Renal cortex interstitium (tissue), 15 donors: ENCODE measurements at places on chromosomes 1 and 21.

DNA sequence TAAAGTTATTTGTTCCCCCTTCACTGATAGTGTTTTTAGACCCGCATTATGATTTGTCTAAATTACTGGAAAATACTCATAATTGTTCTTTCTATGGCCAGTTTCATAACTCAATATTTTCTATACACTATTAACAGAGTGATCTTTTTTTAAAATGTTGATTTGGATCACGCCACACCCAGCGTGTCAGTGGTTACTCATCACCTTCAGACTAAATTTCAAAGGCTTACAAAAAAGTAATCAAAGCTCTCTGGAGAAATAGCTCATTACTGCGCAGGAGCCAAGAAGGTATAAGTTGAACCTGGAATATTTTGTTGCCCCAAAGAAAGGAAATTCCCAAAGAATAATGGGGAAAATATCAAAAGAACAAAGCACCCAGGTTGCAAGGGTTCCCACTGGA, 104.9 kb downstream of the EVI5 start:
- no peak for DNase-seq

DNA sequence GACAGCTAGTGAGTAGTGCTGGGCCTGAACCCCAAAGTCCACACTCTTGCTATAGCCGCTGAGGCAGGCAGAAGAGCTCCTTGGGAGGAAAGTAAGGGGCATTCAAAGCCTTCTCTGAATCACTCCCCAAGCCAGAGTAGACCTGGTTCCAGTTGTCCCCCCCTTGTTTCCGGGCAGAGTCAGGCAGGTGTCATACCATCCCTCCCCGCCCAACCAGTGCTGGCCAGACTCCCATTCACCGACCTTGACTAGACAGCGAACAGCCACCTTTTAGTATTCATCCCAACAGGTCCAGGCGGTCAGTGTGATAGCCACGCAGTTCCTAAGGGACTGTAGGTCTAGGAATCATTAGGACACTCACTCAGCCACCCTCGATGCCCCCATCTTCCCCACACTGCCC, 11.8 kb downstream of the CHRNB2 start:
- DNase-seq = no peak

DNA sequence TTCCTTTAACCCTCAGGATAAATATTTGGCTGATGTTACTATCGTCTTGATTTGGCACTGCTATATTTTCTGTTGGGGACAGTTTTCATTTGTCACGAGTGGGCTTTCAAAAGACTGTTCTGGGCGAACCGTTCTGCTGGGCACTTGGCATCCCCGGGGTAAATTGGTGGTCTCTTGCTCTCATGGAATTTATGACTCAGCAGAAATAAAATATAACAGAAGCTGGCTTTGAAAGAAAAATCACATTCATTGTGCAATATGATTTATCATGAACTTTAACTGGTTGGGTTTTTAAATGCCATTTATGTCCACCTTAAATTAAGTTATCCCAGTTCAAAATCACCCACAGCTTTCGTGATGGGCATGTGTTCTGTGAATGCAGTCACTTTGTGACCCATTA, 147.3 kb downstream of the KAZN start:
- DNase-seq = no peak

DNA sequence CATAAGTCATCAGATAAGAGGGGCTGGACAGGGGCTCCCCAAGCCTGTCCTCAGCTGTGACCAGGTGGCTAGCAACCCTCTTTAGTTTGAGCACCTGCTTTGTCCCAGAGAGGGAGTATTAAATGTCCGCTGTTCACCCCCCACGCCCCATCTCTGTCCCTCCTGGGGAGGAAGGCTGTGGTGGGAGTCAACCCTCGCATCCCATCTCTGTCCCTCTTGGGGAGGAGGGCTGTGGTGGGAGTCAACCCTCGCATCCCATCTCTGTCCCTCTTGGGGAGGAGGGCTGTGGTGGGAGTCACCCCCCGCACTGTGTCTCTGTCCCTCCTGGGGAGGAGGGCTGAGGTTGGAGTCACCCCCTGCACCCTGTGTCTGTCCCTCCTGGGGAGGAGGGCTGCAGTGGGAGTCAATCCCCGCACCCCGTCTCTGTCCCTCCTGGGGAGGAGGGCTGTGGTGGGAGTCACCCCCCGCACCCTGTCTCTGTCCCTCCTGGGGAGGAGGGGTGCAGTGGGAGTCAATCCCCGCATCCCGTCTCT, 72.6 kb upstream of the ABCG1 start:
- DNase-seq = no peak

GRCh38 chr1:159077120-159077961, 775 bp upstream of the AIM2 start:
- DNase-seq = no peak

GRCh38 chr1:11157867-11158266, 31.3 kb upstream of the ANGPTL7 start:
- DNase-seq = no peak

- peak; percentile 44 for DNase-seq
Observed at GRCh38 chr1:117534995-117535467, 70.8 kb upstream of the TENT5C start.

GRCh38 chr1:183472488-183473216, at the start of gene SMG7:
Gene SMG7 (plus strand): TSS chr1:183472499. CDS start chr1:183472621, 122 bp downstream.
- no peak for DNase-seq

GRCh38 chr1:19738076-19738475, 61.6 kb downstream of the TMCO4 start:
- DNase-seq = no peak
